ENCODE measurements at places on chromosomes 16 and 17.

DNA sequence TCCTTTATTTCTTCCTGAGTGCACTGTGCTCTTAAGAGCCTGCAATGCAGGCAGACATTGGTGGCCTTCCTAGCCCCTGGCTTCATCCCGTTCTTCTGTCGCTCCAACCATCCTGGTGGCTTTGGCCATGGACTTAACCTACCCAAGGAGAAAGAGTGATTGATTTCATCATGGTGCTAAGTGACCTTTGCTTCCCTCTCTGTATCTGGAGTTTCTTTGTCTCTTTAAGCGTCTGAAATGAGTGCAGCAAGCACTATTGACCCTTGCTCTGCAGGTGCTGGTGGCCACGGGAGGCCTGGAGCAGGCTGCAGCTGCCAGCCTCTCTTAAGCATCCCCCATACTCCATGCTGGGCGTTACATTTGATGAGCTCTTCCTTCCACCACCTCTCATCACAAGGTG lies 60.5 kb downstream of the RAP1GAP2 start:
- DNase-seq: no peak

DNA sequence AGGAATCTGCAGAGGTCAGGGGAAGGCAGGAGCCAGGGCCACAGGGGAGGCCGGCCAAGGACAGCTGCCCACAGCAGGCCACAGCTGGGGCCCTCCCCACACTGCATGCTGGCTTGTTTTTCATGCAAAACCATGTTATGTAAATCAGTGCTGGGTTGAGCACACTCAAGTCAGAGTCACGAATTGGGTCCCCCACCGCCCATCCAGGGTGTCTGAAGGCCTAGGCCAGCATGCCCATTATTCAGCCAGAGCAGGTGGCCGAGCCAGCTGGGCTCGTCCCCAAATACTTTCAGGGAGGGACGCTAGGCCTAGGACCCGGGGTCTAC lies 51.2 kb upstream of the TOB1 start:
- no peak for DNase-seq

GRCh38 chr16:23357761-23358290 lies 55.7 kb downstream of the SCNN1B start:
- DNase-seq: no peak

- DNase-seq: no peak
These were observed 50.1 kb downstream of the TOM1L2 start for GRCh38 chr17:17922070-17922614.

DNA sequence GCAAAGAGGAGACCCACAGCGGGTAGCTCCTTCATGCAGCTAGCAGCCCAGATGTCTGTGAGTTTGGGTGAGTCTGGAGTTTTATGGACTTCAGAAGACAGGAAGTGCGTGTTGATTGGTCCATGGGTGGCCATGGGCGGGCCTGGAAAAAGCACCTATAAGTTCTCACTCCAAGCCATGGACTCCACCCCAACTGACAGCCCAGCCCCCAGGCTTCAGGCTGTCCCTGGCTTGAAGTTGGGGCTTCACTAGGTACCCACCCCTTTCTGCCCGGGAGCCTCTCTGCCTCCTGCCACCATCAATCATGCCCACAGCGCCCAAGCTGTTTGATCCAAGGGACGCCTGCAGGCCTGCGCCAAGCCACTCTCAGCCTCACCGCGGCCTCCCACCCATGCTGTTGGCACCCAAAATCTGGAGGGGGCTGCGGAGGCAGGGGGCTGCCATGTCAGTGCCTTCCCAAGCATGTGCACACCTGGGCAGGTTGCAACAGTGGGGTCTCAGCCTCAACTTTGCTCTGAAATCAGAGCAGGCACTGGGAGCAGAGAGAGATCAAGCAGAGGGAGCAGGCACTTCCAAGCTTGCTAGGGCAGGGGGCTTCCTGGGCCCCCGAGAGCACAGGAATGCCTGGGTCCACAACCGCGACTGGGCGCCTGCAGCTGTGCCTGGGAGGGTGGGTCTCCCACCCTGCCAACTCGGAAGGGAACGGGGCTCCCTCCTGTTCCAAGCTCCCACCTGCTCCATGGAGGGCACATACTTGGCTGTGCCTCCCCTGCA lies 1503.7 kb downstream of the CDH11 start:
- no peak for DNase-seq

GRCh38 chr17:21419299-21420239 lies 43.4 kb downstream of the KCNJ12 start:
- DNase-seq: peak; percentile 63

DNA sequence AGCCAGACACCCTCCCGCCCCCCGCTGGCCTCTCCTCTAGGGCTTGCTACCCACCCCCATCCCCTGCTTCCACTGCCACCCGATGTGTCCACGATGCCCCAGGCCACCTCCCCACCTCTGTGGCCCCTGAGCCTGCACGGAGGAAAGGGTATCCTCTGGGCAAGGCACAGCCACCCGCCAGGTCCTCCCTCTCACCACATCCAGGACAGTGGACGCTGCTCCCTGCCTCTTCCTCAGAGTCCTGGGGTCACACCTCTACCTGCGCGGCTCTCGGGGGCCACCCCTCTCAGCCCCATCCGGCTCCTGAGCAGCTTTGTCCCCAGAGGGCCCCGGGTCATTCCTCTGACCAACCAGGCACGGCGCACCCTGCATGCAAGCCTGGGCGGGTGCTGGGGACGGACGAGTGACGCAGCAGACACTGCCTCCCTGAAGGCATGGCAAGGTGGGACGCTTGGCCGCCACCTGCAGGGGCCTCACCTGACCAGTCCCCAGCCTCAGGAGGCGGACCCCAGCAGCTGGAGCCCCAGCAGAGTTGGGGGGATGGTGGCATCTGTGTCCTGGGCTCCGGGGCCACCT lies 24.8 kb downstream of the FLYWCH1 start:
- no peak for DNase-seq

GRCh38 chr16:63200940-63201339 lies 1164.7 kb upstream of the CDH8 start:
- DNase-seq: no peak

GRCh38 chr16:89581045-89581695 lies 5.6 kb downstream of the CPNE7 start:
- DNase-seq: no peak

DNA sequence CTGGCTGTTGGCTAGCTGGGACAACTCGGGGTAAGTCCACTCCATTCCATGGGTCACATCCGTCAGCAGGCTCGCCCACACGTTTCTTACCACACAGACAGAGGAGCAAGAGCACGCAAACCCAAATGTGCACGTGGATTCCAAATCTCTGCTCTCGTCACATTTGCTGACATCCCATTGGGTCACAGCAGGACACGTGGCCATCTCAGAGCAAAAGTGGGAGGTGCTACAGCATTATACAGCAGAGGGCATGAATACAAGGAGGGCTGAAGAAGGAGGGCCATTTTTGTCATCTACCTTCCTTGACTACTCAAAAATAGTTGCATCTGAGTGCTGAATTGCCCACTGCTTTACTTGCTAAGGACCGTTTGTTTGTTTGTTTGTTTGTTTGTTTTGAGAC lies 84.7 kb downstream of the RBBP6 start:
- no peak for DNase-seq

DNA sequence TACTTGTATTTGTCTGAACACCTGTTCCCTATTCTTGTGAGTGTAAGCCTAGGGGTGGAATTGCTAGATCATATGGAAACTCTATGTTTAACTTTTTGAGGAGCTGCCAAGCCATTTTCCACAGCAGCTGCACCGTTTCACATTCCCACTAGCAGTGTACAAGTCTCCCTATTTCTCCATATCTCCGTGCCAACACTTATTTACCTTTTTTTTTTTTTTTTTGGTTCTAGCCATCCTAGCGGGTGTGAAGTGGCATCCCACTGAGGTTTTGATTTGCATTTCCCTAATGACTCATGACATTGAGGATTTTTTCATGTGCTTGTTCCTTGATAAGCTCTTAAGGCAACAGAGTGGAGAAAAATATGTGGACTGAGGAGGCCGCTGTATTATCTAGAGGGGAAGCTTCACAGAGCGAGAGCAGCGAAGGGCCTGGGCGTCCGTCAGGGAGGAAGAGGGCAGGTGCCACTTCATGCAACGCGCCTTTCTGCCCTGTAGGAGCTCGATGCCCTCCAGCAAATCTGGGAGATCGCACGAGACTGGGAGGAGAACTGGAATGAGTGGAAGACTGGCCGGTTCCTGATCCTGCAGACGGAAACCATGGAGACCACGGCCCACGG lies 50.0 kb downstream of the DNAH2 start:
- DNase-seq: no peak

- DNase-seq: peak; percentile 79
These were observed 527 bp downstream of the CIAPIN1 start for GRCh38 chr16:57446531-57447185.

GRCh38 chr17:11578998-11579397 lies 19.3 kb upstream of the DNAH9 start:
- DNase-seq: no peak

DNA sequence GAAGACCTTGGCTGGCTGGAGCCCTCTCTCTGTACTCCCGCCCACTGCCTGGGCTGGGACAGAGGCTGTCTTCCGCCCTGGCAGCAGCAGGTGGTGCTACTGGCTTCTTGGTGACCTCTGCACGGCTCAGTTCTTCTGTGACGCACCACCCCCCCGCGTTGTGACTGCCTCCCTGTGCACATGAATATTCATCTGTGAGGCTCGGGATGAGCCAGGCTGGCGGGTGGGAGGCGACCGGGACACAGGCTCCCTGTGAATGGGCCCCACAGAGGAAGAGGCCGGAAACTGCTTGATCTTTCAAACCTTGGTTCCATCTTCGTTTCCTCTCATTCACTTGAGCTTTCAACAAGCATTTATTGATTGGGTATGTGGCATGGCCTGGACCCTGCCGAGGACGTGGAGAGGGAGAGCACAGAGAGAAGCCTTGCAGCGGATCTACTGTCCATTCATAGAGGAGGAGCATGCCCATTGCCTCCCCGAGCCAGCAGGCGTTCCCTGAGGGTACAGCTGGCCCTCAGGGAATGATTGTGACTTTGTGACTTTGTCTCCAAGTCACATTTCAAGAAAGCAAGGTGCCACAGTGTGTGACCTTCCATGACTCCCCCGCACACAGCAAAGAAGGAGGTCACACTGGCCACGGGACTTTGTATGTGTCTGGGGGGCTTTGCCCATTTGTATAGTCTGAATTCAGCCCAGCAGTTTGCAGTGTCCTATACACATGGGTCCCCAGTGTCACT lies 45.0 kb downstream of the B9D1 start:
- no peak for DNase-seq

DNA sequence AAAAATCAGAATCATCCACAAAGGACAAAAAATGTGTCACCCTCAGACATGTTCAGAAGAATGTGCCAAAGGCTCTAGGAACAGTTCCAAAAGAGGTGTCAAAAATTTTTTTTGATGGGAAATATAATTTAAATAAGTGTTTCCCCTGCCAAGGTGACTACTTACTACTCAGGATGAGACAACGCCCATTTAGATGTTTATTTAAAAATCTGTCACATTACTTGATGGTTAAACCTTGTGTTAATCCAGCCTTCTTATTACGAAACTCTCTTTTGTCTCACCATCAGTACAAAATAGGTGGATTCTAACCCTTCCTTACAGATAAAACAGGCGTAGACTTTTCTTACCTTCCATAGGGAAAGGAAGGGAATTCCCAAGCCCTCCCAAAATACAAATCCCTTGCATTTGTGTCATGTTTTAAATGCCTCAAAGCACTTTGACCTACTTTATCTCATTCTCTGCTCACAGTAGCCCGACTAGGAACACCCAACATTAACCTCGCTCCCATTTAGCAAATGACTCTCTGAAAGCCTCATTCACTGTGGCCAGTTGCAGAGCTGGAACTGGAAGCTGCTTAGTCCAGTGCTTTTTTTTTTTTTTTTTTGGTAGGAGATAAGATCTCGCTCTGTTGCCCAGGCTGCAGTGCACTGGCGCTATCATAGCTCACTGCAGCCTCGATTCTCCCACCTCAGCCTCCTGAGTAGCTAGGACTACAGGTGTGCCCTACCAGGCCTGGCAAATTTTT lies 5.8 kb upstream of the GNA13 start:
- DNase-seq: no peak

DNA sequence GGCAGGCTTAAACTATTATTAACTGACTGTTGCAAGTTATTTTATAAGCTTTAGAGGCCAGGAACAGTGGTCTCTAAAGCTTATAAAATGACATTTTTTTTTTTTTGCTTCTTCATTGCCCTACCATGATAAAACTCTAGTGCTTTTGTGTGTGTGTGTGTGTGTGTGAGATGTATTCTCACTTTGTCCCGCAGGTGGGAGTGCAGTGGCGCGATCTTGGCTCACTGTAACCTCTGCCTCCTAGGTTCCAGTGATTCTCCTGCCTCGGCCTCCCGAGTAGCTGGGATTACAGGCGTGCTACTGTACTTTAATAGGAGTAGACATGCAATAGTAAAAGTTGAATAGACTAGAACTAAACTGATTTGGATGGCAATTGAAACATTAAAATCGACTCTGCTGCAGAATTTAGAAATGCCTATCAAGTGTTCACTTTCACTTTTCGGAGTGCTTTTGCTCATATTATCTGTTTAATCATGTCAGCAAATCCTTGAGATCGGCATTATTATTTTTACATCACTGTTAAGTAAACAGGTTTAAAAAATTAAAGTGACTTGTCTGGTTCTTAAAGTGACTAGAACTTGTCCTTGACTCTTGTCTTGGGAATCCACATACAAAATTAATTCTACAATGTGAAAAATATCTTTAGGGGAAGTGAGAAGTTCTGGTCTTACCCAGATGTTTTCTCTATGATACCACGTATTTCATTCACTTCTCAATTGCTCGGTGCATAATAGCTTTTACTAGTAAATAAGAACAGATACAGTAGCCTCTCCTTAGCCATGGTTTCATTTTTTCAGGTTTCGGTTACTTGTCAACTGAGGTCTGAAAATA lies 8.4 kb upstream of the PCTP start:
- DNase-seq: no peak

DNA sequence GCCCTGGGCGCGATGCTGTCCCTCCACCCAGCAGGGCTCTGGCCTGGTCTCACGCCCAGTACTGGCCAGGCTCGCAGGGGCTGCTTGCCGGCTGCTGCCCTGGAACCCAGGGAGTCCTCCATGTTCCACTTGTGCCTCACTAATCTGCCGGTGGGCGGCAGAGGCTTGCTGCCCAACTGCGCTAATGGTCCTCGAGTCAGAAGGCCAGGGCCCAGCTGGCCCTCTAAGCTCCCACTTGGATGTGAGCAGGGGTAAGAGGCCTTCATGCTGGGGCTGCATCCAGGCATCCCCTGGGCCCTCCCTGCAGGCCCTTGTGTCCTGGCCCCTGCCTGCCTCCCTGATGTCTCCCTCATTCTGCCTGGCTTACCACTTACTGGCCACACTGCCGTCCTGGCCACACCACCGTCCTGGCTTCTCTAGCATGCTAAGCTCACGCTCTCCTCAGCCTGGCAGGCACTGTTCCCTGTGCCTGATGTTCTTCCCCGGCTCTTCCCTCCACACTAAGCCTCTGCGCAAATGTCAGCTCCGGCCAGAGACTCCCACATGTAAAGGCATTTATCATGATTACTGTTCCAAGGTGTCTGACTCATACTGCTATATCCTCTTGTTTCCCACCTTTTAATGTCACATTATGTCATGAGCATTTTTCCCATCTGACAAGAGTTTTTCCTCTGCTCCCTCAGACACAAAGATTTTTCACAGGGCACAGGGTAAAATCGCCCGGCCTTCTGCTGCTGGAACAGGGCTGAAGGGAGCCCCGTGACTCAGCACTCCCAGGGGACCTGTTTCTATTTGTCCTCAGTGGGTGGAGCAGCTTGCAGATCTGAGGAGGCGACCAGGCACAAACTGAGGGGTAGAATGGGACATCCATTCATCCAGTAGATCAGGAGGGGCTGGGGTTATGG lies 15.9 kb downstream of the B9D1 start:
- DNase-seq: no peak
